Metanephros (tissue), 2 donors: ENCODE measurements at places on chromosomes 12 and 14. TPM values are rescaled to one million over a fixed set of nuclear protein-coding genes. Genes with fewer than 3 reads are reported as not detected.

Gene TSPAN19
- 0.41 TPM for total RNA-seq

Gene SMCO2
- total RNA-seq: 0.18 TPM

Gene KERA
- total RNA-seq: 2.7 TPM

Gene L3HYPDH
- 54.2 TPM for total RNA-seq

Gene ACSS3
- total RNA-seq: 38.7 TPM
